Activated naive CD4-positive, alpha-beta T cell (primary cell): ENCODE measurements at places on chromosomes 5 and 9.

- no peak for DNase-seq
These were observed 30.6 kb upstream of the ADAMTS6 start for GRCh38 chr5:65512170-65512937.

- DNase-seq = no peak
These were observed 46.2 kb downstream of the RNF145 start for GRCh38 chr5:159163027-159163700.

- DNase-seq = no peak
These were observed 9.3 kb upstream of the ZDHHC12 start for GRCh38 chr9:128733256-128733655.

GRCh38 chr5:154486427-154486866 lies 8.4 kb upstream of the HAND1 start:
- DNase-seq = no peak

- DNase-seq = no peak
These were observed 189.4 kb downstream of the FANCC start for GRCh38 chr9:95128177-95128524.

DNA sequence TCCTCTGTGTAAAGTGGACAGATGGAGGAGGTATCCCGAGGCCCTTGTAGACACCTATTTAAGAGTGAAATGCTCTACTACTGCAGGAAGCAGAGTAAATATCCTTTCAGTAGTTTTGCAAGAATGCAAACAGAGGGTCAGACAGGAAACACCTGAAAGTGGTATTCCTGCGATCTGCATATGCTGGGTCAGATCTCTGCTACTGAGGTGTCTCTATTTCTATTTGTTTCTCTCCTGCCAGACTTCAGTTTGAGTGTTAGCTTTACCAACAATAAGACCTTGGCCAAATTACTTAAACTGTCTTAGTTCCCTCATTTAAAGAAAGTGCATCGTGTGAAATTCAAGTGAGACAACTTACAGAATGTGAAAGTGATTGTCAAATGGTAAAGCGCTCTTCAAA lies 47.6 kb downstream of the JAKMIP2 start:
- no peak for DNase-seq
